AG04450 (cell line): ENCODE measurements at places on chromosomes 13 and 19.

DNA sequence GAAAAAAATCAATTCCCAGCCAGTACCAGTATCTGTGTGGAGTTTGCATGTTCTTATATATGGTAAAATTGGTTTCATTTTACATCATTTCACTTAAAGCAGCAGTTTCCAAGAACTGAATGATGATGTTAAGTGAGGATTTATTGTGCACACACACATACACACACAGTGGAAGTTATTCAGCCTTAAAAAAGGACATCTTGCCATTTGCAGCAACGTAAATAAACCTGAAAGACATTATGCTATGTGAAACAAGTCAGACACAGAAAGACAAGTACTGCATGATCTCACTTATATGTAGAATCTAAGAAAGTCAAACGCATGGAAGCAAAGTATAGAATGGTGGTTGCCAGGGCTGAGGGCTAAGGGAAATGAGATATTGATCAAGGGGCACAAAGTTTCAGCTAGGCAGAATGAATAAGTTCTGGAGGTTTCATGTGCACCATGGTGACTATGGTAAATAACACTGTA, 5.3 kb downstream of the SIGLECL1 start:
- no peak for DNase-seq

- no peak for DNase-seq
These were observed 74.1 kb downstream of the ABCC4 start for GRCh38 chr13:95226932-95227695.

DNA sequence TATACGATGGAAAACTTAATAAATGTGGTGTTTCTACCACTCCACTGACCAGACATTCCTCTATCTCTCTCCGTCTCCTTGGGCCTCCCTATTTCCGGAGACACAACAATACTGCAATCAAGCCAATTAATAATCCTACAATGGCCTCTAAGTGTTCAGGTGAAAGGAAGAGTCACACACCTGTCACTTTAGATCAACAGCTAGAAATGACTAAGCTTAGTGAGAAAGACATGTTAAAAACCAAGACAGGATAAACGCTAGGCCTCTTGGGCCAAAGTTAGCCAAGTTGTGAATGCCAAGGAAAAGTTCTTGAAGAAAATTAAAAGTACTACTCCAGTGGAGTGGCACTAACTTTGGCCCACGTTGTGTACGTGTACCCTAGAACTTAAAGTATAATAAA, 22.5 kb downstream of the ZDHHC20 start:
- no peak for DNase-seq

DNA sequence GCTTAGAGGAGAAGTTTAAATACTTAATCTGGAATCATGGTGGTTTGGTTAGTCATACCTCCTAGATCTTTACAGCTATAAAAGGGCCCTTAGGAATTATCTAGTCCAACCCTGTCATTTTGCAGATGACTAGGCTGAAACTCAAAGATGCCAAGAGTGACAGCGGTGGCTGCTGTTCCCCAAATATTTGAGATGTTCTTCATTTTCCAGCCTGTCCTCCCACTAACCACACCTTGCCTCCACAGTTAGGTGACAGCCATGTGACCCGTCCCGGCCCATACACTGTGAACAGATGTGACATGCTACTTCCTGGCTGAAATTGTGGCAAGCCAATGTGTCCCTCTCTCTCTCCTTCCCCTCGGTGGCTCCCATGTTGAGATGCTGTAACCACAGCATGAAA, 225.5 kb upstream of the IPO5 start:
- DNase-seq: no peak

DNA sequence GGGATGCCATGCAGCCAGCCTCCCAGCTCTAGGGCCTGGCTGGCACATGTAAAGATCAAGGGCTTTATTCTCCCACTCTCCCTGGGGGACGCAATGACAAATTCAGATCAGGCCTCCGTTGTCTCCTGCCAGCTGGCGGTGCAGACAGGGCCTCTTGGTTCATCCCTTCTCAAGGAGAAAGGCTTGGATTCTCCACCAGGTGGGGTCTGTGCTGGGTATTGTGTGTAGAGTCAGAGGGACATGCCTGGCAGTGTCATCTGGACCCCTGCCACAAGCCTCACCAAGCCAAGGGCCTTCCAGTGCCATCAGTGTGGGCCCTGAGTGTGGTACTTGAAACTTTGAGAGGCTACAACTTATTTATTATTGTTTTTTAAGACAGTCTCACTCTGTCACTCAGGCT, 8.4 kb upstream of the PTPRS start:
- no peak for DNase-seq

DNA sequence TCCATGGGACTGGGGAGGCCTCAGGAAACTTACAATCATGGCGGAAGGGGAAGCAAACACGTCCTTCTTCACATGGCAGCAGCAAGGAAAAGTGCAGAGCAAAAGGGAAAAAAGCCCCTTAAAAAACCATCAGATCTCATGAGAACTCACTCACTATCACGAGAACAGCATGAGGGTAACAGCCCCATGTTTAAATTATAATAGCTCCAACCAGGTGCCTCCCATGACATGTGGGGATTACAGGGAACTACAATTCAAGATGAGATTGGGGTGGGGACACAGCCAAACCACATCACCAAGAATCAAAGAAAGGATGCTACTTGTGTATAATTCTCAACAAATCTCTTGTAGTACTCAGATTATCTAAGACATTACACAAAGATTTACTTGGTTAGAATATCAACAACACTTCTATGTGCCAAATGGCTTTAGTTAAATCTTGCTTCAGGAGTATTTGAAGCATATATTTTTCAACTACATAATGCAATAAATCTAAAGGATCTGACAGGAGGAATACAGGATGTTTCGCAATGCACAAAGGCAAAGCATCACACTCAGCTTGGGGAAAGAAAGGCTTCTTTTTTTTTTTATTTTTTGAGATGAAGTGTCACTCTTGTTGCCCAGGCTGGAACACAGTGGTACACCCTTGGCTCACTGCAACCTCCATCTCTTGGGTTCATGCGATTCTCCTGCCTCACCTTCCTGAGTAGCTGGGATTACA, 180.0 kb downstream of the LHFPL6 start:
- no peak for DNase-seq

DNA sequence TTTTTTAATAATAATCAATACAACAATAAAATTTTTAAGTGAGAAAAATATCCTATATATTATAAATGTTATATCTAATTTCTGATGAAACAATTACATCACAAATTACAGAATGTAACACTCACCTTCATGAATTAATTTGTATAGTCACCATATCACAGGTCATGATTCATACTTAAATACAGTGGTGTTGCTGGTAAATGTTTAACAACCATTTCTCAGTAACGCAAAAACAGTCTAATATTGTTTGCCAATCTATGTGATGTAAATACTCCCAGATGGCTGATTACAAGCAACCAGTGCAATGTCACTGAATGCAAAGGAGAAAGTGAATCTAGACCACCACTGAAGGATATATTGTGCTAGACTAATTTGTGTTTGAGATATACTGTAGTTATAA, 97.5 kb downstream of the DIAPH3 start:
- no peak for DNase-seq

DNA sequence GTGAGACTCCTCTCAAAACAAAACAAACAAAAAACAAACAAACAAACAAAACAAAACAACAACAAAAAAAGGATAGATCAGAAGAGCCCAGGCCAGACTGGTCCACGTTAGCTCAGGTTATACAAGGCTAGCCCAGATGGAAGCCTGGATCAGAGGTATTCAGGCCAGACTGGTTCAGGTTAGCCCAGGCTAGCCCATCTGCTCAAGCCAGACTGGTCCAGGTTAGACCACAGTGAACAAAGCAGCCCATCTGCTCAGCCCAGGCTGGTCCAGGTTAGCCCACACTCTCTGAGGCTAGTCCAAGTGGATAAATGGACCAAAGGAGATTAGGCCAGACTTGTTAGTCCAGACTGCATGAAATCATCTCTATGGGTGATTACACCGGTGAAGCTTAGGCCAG, 41.2 kb downstream of the CCL25 start:
- DNase-seq: no peak

DNA sequence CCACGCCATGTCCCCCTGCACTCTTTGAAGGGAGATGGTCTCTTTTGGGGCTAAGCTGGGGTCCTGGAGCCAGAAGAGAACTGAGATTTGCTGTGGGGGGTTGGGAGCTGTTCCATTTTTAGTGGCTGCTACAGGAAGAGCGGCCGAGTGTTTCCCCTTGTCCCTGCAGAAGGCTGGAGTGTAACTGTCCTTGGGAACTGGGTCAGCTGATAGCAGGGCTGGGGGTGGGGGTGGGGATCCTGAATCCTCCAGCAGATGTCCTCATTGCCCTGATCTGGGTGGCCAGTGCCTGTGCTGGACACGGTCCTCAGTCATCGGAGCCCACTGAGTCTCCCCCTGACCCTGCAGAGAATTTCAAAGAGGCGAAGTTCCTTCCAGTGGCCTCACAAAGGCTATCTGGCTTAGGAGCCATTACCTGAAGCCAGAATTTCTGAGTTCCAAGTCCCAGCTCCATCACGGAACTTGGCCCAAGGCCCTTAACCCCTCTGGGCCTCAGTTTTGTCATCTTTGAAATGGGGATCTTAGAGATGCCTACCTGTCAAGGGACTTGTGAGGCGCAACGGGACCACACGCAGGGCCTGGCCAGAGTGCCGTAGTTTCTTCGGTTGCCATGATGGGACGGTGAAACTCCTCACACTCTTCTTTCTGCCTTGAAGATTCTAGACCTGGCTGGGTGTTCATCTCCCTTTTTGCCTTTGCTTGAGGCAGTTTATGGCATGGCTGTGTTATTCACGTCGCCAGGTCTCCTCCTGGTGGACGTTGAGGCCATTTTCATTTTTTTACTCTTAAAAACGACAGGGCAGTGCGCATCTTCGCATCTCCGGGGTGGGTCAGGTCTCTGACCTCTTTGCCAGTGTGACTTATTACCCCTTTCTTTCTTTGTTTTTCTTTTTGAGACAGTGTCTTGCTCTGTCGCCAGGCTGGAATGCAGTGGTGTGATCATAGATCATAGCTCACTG, 51.9 kb downstream of the DNM2 start:
- no peak for DNase-seq

DNA sequence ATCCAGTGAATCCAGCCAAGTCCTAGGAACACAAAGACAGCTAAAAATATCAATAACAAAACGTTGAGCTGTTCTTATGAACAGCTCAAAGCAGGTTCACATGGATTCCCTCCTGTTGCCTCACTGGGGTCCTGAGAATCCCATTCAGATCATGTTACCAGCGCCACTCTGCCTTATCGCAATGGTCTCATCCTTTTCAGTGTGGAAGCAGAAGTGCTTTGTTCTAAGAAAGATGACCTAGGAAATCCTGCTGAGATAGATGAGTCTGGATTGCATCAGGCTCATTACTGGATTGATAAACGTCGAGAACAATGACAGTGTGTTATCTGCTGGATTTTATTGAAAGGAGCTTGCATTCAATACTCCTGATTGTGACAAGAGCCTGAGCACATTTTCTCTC, 87.0 kb downstream of the SLAIN1 start:
- DNase-seq: no peak

DNA sequence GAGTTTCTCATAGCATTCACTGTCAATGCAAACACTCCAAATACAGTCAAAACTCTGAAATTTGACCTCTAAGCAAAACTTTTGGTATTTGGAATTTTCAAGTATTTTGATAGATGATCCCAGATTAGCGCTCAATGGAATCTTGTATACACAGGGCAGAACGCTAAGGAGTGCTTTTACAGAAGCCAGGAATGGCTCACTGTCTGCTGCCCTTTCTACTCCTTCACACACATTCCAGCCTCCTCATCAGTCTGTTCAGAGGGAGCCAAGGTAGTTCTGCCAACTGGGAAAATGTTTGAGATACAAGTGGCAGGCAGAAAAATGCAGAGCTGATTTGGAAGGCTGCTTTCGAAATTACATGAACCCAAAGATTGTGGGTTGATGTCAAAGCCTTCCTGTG, 4.4 kb upstream of the STARD13 start:
- no peak for DNase-seq

DNA sequence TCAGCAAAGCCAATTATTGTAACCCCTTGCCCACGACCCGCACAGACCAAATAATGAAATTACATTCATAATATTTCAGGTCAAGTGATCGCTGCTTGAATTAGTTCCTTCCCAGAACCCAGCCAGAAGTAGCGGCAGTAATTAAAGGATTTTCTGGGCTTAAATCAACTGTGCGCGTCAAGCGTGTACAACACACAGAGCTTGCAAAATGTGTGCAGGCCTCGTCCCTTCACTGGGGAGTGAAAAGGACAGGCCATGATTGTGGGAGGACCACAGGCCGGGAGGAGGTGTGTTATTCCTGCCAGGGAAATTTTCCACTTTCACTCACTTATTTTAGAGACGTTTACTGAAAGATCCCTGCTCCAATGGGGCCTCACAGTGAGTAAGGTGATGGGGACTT, 84.9 kb downstream of the CHST8 start:
- no peak for DNase-seq

DNA sequence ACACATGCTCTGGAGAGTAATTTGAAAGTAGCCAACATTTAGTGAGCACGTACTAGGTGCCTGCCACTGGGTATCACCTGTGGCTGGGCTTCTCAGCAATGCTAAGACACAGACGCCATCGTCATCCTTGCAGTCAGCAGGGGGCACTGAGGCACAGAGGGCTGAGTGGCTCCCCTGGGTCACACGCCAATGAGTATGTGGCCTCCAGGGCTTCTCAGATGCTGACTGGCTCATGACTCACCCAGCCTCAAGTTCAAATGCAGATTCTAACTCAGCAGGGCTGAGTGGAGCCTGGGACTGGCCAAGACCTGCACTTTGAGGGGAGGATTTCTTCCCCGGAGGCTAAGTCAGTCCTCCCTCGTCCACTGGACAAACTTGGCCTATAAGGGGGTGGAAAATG, 115.1 kb upstream of the CACNA1A start:
- DNase-seq: peak; percentile 67

- no peak for DNase-seq
These were observed 60.1 kb downstream of the HSPH1 start for GRCh38 chr13:31101472-31102170.

GRCh38 chr19:7706188-7706954, 4.4 kb upstream of the FCER2 start:
- no peak for DNase-seq

- no peak for DNase-seq
These were observed 39.3 kb upstream of the SPART start for GRCh38 chr13:36385489-36385888.

- no peak for DNase-seq
These were observed 541.4 kb upstream of the SLITRK5 start for GRCh38 chr13:87129602-87130300.

DNA sequence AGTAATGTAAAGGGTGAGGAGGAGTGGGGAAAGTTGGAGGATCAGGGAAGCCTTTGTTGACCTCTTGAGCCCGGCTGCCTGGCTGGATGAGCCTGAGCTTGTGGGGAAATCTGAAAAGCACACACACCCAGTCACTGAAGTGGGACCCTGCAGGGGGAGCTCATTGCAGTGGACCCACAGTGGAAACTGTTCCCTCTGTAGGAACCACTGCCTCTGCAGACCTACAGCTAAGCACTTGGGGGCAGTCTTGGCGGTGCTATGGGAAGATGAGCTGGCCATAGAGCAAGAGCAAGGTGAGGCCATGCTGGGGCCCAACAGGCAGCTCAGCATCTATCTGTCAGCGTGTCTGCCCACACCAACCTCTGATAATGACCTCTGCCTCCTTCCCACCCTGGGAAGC, 294.8 kb downstream of the TSHZ3 start:
- DNase-seq: peak; percentile 56

GRCh38 chr13:42547612-42548011, 26.3 kb upstream of the TNFSF11 start:
- no peak for DNase-seq

GRCh38 chr13:57857945-57858344, 226.4 kb downstream of the PCDH17 start:
- no peak for DNase-seq

- DNase-seq: no peak
These were observed 103.1 kb upstream of the RNF113B start for GRCh38 chr13:98280176-98280510.
